Left kidney (tissue), 8 donors: ENCODE measurements at places on chromosomes 16 and 17. TPM values are rescaled to one million over a fixed set of nuclear protein-coding genes. Genes with fewer than 3 reads are reported as not detected.

DNA sequence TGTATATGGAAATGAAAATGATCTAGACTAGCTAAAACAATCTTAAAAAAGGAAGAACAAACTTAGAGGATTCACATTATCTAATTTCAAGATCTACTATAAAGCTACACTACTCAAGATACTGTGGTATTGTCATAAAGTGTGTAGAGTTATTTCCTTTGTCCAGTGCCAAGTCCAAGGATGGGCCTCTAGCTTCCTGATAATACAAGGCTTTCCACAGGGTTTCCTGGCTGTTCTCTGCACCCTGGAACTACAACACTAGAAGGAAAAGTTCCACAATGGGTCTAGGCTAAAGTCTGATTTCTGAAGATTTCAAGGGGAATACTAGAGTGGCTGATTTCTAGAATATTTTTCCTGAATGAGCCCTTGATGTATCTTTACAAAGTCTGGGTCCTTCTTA lies 34.2 kb downstream of the TBC1D3B start:
- DNase-seq = no peak

DNA sequence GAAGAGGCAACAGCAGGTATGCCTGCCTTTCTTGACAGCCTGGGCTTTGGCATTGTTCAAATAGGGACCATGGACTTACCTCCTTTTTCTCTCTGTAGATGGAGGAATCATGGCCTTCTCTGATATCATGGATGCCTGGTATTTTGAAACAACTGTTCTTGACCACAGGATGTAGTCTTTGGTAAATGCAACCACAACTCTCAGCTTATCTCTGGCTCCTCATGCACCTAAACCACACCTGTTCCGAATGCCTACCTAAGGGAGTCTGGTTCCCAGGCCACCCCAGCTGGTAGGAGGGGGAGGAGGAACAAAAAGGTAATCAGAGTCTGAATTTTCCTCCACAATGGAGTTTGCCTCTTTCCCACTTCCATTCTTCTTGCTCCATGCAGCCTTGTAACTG lies 18.8 kb downstream of the CDK5RAP3 start:
- no peak for DNase-seq

DNA sequence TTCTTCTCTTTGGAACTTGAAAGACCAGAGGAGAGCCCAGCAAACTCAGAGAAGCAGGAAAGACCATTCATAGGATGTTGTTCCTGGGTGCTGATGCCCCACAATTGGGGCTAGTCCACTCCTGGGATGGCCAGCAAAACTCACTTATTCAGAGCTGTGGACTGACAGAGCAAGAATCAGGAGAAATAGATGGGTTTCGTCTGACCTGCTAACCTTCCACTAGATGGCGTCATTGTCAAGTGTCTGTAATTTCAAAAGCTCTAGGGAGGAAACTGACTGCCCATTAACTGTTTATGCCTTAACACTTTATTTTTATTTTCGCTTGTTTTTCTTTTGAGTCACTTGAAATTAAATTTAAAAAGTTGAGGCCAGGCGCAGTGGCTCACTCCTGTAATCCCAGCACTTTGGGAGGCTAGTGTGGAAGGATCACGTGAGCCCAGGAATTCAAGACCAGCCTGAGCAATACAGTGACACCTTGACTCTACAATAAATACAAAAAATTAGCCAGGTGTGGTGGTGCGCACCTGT lies 28.7 kb upstream of the MILR1 start:
- peak; percentile 81 for DNase-seq

DNA sequence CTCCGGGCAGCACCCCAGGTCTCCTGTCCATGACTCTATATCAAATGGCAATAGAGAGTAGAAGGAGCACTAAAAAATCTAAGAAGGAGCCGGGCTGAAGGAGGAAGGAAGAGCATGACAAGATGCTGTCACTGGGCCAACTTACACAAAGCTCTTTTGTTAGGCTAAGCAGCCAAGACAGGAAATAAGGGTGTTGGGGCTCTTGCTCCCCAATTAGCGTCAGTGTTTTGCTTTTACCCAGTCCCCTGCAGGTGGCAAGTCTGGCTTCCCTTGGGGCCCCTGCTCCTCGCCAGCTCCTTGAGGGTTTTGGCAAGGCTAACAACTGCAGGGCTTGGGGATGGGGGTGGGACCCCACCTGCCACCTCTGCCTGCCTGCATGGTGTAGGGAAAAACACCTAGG lies 120.5 kb downstream of the CCT6B start:
- no peak for DNase-seq

DNA sequence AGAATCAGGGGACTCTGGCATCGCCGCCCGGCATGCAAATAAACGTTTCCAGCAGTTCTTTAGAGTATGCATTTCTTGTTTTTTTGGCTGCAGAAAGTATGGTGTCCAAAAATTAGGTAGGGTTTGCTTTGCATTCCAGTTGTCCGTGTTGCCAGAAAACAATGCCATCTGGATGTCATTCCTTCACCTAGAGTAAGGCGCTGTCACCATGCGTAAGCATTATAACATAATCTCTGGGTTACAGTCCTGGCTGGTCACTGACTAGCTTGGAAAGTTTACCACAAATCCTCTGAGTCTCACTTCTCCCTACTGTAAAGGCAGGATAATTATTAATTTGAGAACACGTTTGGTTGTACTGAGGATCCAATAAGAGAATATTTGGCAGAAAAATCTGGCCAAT lies 457.7 kb downstream of the XYLT1 start:
- no peak for DNase-seq

DNA sequence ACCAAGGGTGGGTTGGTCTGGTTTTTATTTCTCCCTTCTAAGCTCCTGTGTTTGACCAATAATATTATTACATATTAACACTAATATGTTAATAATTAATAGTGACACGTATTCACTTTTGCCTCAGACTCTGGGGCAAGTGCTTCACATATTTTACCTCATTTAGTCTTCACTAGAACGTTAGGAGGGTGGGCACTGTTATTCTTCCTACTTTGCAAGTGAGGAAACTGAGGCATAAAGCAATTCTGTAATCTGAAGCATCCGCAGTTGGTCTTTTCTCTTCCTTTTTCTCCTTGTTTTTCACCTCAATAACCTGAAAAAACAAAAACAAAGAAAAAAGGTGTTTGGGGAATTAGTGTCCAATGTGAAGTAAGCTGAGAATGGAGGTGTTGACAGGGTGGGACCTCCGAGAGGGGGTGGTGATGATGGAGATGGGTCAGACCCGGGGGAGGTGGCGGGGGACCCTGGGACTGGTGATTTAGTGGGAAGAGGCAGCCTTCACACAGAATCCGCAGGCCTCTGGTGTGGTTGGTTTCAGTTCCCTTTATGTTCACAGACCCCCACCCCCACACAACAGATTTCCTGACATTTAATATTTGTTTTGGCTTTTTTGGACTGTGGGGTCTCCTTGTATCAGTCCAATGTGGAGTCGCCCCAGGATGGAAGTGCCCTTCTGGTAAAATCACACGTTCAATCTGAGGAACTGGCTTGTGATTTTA lies 3.7 kb downstream of the CDH1 start:
- no peak for DNase-seq

DNA sequence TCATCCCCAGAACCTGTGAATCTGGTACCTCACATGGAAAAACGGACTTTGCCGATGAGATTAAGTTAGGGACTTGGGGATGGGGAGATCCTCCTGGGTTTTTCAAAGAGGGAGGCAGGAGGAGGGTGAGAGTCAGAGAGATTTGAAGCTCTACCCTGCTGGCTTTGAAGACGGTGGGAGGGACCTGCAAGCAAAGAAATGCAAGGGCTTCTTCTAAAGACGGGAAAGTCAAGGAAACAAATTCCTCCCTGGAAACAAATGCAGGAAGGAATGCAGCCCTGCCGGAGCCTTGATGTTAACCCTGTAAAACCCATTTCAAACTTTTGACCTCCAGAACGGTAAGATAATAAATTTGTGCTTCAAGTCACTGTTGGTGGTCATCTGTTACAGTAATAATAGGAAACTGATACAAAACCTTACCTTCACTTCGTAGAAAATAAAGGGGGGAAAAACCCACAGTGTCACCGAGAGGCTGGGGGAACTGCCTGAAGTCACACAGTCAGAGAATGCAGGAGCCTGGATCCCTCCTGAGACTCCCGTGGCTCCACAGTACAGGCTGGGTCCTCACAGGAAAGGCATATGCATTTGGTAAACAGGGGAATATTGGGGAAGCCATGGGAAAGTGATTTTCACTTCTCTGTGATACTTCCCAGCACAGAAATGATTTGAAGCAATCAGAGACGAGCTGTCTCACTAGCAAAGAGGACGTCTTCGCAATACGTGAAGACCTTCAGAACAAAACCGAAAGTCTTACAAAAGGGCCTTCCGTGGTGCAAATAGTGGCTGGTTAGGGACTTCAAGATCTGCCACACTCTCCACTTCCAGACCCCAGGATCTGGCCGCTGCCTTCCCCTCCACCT lies 58.9 kb upstream of the CLEC3A start:
- no peak for DNase-seq

GRCh38 chr17:49280918-49281317 lies 50.3 kb upstream of the PHOSPHO1 start:
- no peak for DNase-seq

- DNase-seq = no peak
These were observed 2.3 kb upstream of the CD79B start for GRCh38 chr17:63934183-63935112.

DNA sequence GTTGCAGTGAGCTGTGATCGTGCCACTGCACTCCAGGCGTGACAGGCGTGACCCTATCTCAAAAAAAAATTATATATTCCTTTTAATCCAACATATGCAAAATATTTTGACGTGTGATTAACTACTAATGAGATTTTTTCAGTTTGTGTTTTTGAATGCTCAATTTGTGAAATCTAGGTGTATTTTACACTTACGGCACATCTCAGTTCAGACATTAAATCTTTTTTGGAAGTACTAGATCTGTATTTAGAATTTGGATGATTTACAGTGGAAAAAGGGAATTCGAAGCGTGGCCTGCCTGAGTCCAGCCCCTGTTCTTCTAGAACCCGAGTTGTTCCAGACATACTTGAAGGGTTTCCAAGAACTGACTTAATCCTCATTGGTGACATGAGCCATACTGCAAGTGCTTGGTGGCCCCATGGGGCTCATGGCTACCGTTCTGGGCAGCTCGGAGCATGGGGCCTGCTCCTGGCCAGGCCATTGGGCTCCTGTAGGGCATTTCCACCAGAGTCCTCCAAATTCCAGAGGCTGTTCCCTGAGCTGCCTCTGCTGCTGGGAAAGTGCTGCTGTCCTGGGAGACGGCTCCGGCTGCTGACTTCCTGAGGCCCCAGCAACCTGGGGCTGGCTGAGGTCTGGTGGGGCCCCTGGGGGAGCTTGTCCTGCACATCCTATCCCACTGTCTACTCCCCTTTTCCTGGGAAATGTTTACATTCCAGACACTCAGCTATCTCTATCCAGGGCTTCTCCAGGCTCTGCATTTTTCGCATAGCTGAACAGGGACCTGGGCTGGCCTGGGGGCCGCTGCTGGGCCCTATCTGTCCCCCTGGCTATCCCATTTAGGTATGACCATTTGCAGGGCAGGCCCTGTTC lies 27.2 kb downstream of the LLGL2 start:
- no peak for DNase-seq

DNA sequence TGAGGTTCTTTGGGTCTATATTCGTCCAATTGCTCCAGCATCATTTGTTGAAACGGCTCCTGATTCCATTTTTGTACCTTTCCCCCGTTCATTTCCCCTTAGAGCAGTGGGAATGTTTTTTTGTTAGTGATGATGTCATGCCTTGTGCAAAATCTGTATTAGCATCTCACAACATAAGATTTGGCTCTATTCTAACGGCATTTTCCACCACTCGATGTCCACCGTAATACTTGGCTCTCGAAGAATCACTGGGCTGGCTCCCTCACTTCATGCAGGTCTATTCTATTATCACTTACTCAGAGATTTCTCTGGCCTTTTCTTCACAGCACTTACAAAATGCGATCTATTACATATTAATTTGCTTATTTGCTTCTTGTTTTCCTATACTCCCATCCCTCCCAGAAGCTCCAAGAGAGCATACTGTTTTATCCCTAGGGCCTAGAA lies 571 bp upstream of the NME1 start:
- peak; percentile 43 for DNase-seq

GRCh38 chr16:85311741-85312140 lies 199.5 kb upstream of the CIBAR2 start:
- no peak for DNase-seq

DNA sequence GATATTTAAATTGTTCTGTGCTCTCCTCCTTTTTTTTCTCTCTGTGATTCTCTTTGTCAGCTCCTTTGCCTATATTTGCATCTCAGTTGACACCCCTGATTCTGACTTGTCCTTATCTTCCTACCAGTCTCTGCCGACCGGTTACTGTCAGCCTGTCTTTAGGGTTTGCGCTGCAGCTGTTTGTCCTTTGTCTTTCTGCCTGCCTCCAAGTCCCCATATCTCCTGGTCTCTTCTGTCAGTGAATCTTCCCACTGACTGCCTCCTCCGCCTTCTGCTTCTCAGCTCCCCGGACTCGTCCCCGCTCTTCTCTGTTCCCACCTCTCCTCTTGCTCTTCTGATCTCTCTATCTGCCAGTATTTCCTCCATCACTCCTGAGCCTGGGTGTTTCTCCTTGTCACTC lies 5.2 kb downstream of the TLCD2 start:
- DNase-seq = no peak

GRCh38 chr17:2194889-2195335 lies 108.7 kb downstream of the SMG6 start:
- DNase-seq = no peak

DNA sequence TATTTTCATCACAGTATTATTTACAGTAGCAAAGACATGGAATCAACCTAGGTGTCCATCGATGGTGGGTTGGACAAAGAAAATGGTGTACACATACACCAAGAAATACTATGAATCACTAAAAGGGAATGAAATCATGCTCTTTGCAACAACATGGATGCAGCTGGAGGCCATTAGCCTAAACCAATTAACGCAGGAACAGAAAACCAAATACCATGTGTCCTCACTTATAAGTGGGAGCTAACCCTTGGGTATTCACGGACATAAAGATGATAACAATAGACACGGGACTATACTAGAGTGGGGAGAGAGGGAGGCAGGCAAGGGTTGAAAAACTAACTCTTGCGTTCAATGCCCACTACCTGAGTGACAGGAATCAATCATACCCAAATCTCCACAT lies 41.0 kb downstream of the MRPS23 start:
- no peak for DNase-seq

DNA sequence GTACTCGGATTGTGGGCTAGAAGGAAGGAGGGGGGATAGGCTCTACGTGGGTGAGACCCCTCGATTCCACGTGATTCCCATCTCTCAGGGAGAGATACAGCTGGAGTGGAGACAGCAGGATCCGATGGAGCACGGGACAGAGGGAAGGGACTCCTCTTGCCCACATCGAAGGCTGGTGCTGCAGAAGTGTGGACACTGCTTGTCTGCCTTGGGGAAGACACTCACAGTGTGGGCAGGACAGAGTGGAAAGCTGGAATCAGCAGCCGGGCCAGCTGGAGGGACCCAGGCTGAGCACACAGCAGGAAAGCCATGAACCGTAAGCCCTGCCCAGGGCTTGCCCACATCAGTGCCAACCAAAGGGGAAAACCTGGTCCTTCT lies 42.1 kb upstream of the RPH3AL start:
- DNase-seq = no peak

COX6A2 gene
- 0.85 TPM for polyA plus RNA-seq

AATK gene
- polyA plus RNA-seq = 3.9 TPM

CPHXL2 gene
- 0.40 TPM for polyA plus RNA-seq

PLEKHH3 gene
- 16.2 TPM for polyA plus RNA-seq

TPSAB1 gene
- polyA plus RNA-seq = not detected

SLC12A3 gene
- 26.3 TPM for polyA plus RNA-seq

SDK2 gene
- polyA plus RNA-seq = 9.3 TPM

SRCIN1 gene
- polyA plus RNA-seq = 3.7 TPM
